Cortex of kidney (tissue), 1 donor: ENCODE measurements at places on chromosomes 2 and 18.

GRCh38 chr2:230871361-230872150 is 6.8 kb downstream of the ITM2C start:
- no peak for DNase-seq

GRCh38 chr18:990197-990596 is 85.5 kb downstream of the ADCYAP1 start:
- DNase-seq, result no peak

- no peak for DNase-seq
Measured at GRCh38 chr2:5111581-5111980, 580.6 kb upstream of the SOX11 start.

GRCh38 chr2:160124571-160124970 is 62.2 kb upstream of the PLA2R1 start:
- no peak for DNase-seq
